ENCODE measurements at places on chromosomes 1 and 21.

- DNase-seq, result no peak
Observed at GRCh38 chr1:115850937-115851336, 10.0 kb upstream of the NHLH2 start.

GRCh38 chr1:160460683-160461287, 60.4 kb downstream of the VANGL2 start:
- no peak for DNase-seq

DNA sequence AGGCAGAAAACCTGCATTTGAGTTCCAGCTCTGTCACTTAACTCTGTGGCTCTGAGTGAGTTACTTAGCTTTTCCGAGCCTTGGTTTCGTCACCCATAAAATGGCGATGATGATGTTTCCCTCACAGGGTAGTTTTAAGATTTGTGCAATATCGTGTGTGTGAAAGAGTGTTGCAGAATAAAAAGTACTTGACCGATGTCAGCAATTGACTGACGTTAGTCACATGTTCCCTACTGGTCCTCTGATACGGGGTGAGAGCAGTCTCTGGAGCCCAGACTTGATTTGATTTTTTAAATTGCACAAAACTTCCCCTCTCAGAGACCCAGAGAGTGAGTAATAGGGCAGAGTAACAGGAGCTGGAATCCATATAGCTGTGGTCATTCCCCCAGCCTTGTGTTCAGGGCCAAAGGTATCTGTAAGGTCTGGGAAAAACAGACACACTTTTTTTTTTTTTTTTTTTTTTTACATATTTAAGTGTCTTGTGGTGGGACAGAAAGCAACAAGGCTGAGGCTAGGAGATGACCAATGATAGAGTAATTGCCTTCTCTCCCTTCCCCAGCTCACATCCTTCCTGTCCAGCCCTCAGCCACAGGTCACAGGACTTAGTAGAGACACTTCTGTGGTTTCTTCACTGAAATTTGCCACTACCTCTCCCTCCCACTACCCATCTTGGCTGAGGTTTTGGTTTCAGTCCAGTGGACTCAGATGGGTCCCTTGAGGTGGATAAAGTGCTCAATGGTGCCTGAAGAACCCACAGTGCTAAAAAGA, 2.0 kb downstream of the FCER1G start:
- no peak for DNase-seq

DNA sequence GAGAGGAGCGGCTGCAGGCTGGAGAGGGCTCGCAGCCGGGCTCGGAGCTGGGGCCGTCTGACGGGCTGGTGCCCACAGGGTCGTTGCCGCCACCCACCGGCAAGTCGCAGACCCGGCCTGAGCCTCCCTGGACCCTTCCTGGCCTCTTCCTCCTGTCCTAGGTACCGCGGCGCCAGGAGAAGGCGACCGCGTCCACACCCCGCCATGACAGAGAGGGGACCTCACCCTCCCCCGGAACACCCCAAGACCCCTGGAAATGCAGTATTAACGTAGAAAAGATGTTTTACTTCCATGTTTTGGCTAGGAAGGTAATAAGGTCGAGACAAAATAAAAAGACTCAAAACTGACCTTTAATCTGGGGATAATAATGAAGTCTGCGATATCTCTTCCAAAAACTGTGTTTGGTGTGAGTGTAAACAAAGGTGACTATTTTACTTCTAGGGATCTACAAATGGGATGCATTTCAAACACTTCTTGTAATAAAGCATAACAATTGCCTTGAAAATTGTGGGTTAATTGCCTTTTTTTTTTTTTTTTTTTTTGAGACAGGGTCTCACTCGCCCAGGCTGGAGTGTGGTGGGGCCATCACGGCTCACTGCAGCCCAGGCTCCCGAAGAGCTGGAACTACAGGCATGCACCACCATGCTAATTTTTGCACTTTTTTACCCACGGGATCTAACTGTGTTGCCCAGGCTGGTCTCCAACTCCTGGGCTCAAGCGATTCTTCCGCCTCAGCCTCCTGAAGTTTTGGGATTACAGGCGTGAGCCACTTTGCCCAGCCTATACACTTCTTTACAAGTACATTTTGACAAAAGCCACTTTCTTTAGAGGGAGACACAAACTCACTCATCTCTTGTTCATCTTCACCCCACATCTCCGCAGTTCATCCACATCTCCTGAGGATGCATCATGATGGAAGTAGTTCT, 838 bp upstream of the RSRP1 start:
- no peak for DNase-seq

DNA sequence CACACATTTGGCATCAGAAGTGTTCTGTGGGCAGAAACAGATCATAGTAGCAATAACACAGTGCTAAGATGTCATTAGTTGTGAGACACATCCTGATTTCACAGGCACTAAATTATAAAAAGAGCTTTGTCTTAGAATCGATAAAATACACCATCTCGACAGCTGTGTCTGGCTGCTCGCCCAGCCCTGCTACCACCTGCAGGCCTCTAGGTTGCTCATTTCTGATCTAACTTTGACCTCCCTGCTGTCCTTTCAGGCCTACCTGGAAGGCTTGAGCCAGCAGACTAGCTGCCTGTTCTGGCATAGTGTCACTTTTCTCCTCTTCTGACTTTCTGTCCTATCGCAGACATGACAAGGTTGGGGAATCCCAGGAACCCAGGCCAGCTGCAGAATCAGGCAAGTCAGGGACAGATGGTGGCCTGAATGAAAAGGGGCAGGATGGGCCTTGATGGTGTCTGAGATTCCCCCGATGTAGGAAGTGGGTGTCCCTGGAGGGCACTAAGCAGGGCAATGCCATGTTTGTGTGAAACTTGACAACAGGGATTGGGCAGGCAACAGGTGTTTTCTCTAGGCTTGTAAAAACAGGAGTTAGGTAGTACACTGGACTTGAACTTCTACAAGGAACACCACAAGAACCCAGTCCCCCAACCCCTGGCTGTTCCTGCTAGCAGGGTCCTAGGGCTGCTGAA, 66.6 kb upstream of the RHOU start:
- no peak for DNase-seq

GRCh38 chr1:234837713-234838112, 227.7 kb upstream of the IRF2BP2 start:
- DNase-seq, result no peak

- DNase-seq, result no peak
Observed at GRCh38 chr1:150186789-150187559, 37.3 kb downstream of the PLEKHO1 start.

GRCh38 chr1:169682071-169682470, 29.3 kb downstream of the SELL start:
- no peak for DNase-seq

- no peak for DNase-seq
Observed at GRCh38 chr1:33903210-33903589, 39.3 kb downstream of the HMGB4 start.

GRCh38 chr1:28894785-28895184, 19.6 kb upstream of the EPB41 start:
- no peak for DNase-seq

GRCh38 chr1:77048615-77049005, 170.6 kb downstream of the PIGK start:
- DNase-seq, result no peak

DNA sequence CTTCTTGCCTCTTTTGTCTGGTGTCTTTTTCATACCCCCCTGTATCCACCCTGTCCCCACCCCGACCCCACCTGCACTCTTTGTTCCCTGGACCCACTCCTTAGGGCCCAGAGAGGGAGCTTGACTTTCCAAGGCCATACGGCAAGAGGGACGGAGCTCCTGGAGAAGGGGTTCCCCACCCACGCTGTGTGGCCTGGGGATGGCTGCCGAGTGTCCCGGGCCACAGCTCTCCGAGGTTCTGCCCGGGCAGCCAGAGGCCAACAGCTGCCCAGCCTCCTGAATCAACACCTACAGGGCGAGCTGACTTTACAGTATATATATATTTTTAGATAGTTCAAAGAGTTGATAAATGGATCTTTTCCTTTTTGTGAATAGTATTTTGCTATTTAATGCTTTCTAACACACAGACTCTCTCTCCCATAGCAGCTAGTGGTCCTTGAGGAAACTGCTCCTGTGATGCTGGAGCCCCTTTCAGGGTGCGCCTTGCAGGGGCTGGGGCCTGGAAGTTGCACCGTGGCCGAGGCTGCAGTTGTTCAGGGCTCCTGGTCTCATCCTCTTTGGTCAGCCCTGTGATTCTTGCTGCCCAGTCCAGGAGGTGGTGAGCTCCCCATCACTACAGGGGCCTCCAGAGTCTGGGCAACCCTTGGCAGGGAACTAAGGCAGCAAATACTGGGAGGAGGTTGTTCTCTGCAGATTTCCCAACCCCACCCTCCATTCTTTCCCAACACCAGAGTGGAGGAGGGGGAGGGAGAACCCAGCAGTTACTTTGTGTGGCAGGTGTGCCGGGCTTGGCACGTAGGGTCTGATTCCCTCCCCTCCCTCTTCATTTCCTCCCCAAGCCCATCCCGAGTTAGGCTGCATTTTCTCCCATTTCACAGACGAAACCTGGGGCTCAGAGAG, 321.6 kb downstream of the PTPRU start:
- no peak for DNase-seq

- DNase-seq, result no peak
Observed at GRCh38 chr1:15577691-15578090, 7.2 kb downstream of the AGMAT start.

- no peak for DNase-seq
Observed at GRCh38 chr1:2501041-2501819, 25.1 kb downstream of the PLCH2 start.

DNA sequence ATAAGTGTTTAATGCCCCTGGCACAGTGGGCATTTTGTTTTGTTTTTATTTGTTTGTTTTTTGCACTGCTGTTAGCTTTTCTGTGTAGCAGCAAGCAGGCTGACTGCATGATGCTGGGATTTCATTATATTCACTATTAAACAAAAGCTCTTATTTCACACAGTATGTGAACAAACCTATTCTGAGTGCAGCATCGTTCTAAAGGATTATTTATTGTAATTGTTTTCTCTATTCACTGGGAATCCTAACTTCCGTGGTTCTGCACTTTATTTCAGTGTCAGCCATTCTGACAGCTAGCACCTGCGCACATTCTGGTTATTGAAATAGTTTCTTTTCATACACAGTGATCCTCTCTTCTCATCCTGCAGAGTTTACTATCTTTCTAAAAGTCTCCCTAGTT, 595.0 kb downstream of the NEGR1 start:
- no peak for DNase-seq

DNA sequence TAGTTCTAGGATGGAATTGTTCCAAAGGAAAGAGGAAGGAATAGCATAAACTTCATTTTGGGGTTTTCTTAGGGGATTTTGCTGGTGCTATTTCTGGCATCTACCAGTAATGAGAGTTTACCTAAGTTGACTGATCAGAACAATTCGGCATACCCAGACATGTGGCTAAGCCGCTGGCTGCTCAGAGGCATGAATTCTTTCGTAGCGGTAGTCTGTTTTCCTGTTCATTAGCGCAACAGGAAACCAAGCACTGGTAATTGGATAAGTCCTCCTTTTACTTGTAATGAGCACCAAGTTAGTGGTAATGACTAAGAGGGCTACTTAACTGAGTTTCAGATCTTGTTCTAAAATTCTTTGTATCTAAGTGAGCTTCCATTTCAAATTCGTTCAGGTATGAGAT, 38.6 kb downstream of the C21orf91 start:
- DNase-seq, result no peak
